ENCODE measurements at places on chromosomes 2 and 18. TPM values are rescaled to one million over a fixed set of nuclear protein-coding genes. Genes with fewer than 3 reads are reported as not detected.

- DNase-seq: no peak
Measured at GRCh38 chr18:28514699-28515098, 337.8 kb upstream of the CDH2 start.

GRCh38 chr2:144607891-144608521 lies 88.1 kb upstream of the ZEB2 start:
- no peak for DNase-seq

The XIRP2 gene
- total RNA-seq: 5.8 TPM

- DNase-seq: no peak
Measured at GRCh38 chr2:50004667-50005066, 850.4 kb upstream of the FSHR start.

The ZBTB7C gene
- total RNA-seq: 8.6 TPM

DNA sequence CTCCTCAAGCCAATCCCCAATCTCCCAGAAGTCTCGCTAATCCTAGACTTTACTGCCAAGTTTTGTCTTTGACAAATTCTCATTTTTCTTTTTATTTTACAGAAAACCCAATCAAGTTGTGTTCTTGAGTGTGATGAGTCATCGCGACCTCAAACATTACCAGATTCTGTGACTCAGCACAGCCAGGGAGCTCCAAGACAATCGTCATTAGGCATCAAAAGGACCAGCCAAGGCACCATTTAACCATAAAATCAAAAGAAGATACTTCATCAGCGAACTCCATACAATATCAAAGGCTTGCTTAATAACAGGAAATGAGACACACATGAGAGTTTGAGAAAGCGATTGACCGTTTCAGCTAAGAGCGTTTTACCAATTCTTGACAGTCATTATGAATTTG lies 146.2 kb upstream of the AGAP1 start:
- DNase-seq: no peak

DNA sequence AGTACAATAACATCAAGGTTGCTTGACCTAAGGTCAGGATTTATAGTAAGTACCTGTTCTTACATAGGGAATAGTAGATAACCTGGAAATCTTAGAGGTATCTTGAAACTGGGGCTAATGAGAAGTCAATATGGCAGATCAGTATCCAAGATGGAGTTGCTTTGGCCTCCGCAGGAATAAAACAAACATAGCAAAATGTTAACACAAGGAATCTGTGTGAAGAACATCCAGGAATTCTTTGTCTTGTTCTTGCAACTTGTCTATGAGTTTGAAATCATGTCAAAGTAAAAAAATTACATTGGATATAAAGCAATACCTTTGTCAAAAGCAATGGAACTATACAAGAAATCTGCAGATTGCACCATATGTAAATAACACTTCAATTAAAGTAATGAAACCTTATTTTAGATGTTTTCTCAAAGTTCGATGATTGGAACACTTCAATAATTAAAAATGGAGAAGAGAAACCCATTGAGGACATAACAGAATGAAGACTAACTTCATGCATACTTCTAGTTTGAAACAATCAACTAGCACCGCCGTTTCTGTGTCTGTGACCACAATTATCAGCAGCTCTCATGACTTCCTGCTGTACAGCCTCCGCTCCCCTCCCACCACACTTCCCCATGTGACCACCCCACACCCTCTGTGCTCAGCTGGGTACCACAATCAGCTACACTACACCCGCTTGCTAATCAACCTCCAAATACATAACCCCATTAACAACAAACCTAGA lies 27.6 kb downstream of the C2orf76 start:
- DNase-seq: no peak

The RANBP2 gene
- 121 TPM for total RNA-seq

DNA sequence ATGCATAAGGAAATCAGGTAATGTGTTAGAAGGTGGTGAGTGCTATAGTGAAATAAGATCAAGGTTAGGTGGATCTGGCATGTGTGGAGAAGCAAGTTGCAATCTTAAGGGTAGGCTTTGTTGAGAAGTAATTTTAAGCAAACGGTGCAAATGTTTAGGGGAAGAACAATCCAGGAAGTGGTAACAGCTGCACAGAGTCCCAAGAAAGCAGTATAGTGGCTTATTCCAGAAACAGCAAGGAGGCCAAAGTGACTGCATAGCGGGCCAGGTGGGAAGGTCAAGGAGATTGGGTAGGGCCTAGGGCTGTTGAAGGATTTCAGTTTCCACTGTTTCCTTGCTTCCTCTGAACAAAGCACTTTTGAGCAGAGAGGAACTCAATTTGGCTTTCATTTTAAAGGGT lies 30.0 kb upstream of the RAB1A start:
- no peak for DNase-seq

DNA sequence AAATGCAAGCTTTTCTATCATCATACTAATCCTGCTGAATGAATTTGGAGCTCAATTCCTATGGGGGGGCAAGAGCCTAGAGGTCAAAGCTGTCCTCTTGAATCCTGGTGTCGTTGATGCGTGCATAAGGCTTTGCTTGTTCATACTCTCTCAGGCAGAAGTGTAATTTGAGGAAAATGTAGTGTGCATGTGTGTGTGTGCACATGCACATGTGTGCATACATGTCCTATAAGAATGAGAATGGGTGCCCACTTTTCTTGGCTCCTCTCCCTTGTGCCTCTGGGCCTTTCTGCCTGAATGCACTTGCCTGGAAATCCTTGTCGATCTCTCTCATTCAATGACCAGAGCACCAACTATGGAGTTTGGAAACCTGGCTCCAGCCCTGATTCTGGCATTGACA lies 28.5 kb upstream of the C18orf32 start:
- no peak for DNase-seq

GRCh38 chr2:173705656-173706055 lies 259.5 kb downstream of the SP3 start:
- DNase-seq: no peak

GRCh38 chr2:176826356-176826755 lies 386.2 kb upstream of the HNRNPA3 start:
- DNase-seq: no peak

DNA sequence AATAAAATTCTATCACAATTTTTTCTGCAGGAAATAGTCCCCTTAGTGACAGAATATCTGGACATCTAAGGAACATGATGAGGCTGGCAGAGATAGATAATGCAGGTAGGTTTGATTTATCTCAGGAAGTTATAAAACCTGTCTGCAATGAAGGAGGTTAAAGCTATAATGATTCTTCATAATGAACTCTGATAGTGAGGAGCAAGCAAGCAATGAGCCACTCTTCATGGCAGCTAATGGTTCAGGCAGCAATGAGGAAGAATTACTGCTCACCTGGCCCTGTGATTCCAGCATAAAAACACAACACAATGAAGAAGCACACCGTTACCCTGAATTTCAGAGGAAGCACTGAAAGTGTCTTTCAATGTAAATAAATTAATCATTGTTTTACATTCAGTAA lies 599.6 kb upstream of the PKDCC start:
- DNase-seq: no peak

- DNase-seq: no peak
Measured at GRCh38 chr2:119625226-119625625, 53.8 kb upstream of the TMEM177 start.

GRCh38 chr18:3450799-3451182 lies 819 bp downstream of the TGIF1 start:
- no peak for DNase-seq

The C2orf66 gene
- 0.32 TPM for total RNA-seq

The M1AP gene
- 0.21 TPM for total RNA-seq

The PROM2 gene
- total RNA-seq: 13.6 TPM

DNA sequence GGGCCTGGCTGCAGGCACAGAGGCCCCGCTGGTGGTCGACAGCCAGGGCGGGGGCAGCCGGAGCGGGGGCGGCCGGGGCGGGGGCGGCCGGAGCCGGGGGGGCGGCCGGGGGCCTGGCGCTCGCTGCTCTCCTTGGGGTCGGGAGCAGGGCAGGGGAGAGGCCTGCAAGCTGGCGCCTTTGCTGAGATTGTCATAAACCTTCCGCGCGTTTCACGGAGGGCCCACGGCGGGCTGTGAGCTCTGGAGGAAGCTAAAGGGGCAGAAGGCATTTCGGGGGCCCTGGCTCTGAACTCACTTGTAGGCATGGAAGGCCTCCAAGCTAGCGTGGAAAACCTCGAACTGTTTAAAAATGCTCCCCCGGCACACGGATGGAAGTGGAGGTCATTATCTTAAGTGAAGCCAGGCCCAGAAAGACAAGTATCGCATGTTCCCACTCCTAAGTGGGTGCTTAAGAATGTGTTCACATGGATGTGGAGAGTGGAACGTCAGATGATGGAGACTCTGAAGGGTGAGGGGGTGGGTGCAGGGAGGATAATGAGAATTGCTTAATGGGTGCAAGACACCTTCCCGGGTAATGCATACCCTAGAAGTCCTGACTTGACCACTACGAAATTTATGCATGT lies 629 bp downstream of the PRELID3A start:
- DNase-seq: peak; percentile 21

Data from urinary bladder (tissue), 4 donors.